ENCODE measurements at places on chromosomes 7 and 10. TPM values are rescaled to one million over a fixed set of nuclear protein-coding genes. Genes with fewer than 3 reads are reported as not detected.

DNA sequence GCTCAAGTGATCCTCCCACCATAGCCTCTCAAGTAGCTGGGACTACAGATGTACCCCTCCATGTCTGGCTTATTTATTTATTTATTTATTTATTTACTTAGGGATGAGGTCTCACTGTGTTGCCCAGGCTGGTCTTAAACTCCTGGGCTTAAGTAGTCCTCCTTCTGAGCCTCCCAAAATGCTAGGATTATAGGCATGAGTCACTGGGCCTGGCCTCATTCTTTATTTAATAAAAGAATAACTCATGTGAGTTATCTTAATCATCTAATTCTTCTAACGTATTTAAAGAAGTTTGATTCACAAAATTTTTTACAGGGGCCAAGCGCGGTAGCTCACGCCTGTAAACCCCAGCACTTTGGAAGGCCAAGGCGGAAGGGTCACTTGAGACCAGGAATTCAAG lies 8.0 kb upstream of the SLC26A4 start:
- no peak for DNase-seq
- no peaks in the 10 kb centered on the region for H3K36me3 ChIP-seq
- no peaks in the 10 kb centered on the region for H3K4me1 ChIP-seq
- H3K27ac ChIP-seq: no peak overlapping the region
- no peaks in the 10 kb centered on the region for H3K27me3 ChIP-seq
- no peak overlapping the region for H3K4me3 ChIP-seq

DNA sequence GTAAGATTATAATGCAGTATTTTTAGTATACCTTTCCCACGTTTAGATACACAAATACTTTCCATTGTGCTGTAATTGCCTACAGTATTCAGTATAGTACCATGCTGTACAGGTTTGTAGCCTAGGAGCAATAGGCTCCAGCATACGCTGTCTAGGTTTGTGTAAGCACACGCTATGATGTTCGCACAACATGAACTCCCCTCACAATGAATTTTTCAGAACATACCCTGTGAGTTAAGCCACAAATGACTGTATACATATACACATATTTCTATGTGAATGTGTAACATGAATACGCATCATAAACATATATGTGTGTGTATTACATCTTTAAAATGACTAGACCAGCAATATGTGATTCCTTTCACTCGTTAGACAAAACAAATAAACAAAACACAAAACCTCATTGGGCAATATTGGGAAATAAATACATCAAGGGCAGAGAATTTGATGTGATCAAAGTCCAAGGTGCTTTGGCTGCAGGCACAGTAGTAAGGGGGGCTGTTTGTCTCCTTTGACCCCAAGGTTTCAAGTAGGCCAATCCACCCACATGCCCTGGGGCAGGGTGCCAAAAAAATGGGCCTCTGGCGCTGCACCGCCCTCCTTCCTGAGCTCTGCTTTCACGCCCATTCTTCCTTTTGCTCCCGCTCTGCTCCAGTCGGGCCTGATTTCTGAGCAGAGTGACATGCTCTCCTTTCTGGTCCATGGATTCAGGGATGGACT lies 33.9 kb downstream of the CHN2 start:
- no peak overlapping the region for H3K4me3 ChIP-seq
- no peaks in the 10 kb centered on the region for H3K4me1 ChIP-seq
- no peaks in the 10 kb centered on the region for H3K27me3 ChIP-seq
- DNase-seq: no peak
- H3K27ac ChIP-seq: no peak overlapping the region

DNA sequence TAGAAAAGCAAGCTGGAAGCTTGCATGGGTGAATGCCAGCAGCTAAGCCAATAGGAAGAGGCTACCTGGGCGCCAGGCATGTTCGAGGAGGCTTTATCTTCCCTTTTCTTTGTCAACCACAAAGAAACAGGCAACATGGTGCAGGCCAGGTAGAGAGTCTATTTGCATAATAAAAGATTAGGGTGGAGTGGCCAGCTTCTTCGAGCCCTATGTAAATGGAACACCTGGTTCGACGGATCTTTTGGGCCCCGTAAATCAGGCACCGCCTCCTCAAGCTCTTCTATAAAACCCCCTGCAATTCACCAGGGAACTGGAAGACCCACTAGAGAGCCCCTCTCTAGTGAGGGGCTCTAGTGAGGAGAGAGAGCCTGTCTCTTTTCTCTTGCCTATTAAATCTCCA lies 1106.2 kb upstream of the CELF2 start:
- H3K27me3 ChIP-seq: no peaks in the 10 kb centered on the region
- H3K36me3 ChIP-seq: no peaks in the 10 kb centered on the region

GRCh38 chr10:129075927-129076326 lies 391.1 kb upstream of the MGMT start:
- H3K36me3 ChIP-seq: no peaks in the 10 kb centered on the region
- no peaks in the 10 kb centered on the region for H3K27me3 ChIP-seq
- H3K27ac ChIP-seq: no peak overlapping the region
- H3K4me3 ChIP-seq: no peak overlapping the region
- no peaks in the 10 kb centered on the region for H3K4me1 ChIP-seq

DNA sequence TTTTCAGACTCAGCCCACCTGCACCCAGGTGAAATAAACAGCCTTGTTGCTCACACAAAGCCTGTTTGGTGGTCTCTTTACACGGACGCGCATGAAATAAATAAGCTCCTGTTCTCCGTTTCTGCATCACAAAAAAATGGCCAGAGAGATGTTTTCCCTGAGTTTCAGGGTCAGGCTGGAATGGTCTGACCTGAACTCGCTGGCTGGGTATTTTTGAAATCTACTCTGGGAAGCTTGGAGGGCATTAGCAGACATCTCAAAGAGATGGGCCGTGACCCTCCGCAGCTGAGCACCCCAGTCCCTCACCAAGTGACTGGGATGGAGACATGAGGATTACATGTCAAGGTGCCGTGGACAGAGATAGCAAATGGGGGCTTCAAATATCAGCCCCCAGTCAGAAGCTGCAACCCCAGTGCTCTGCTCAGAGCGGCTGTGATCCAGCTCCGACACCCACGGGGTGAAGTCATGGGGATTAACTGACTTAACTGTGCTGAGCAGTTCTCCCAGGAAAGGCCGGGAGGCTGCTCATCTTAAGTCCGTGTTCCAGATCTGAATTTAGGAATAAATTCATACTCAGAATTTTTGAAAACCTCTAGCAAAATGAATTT lies 22.3 kb downstream of the CALML5 start:
- peaks cover 2% of the 10 kb centered on the region for H3K27me3 ChIP-seq
- no peaks in the 10 kb centered on the region for H3K4me1 ChIP-seq
- no peak overlapping the region for H3K27ac ChIP-seq

- H3K27me3 ChIP-seq: no peaks in the 10 kb centered on the region
- no peaks in the 10 kb centered on the region for H3K36me3 ChIP-seq
- no peak for DNase-seq
Measured at GRCh38 chr10:109480836-109481235, 442.5 kb downstream of the XPNPEP1 start.

DNA sequence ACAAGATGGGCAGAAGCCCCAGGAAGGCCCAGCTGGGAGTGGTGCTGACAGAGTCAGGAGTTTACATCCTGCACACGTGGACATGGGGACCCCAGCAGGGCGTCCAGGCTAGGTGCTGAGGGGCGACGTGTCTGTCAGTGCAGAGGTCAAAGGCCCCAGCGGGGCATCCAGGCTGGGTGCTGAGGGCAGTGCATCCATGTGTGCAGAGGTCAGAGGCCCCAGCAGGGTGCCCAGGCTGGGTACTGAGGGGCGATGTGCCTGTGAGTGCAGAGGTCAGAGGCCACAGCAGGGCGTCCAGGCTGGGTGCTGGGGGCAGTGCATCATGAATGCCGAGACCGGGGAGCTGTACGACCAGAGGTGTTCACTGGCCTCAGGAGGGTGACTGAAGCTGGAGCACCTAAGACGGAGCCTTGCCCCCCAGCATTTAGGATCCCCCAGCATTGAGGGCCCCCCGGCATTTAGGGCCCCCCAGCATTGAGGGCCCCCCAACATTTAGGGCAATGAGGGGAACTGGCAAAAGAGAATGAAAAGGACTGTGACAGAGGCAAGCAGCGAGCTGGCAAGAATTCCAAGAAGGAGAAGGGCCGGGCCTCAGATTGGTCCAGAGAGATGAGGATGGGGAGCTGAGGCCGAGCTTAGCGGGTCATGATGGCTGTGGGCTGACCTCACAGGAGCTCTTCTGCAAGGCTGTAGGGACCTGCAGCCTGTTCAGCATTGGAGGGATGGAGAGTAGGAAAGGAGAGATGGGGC lies 474.9 kb downstream of the PTPRN2 start:
- H3K4me1 ChIP-seq: no peaks in the 10 kb centered on the region
- H3K4me3 ChIP-seq: no peak overlapping the region
- H3K27me3 ChIP-seq: no peaks in the 10 kb centered on the region
- no peak overlapping the region for H3K27ac ChIP-seq
- H3K36me3 ChIP-seq: no peaks in the 10 kb centered on the region

DNA sequence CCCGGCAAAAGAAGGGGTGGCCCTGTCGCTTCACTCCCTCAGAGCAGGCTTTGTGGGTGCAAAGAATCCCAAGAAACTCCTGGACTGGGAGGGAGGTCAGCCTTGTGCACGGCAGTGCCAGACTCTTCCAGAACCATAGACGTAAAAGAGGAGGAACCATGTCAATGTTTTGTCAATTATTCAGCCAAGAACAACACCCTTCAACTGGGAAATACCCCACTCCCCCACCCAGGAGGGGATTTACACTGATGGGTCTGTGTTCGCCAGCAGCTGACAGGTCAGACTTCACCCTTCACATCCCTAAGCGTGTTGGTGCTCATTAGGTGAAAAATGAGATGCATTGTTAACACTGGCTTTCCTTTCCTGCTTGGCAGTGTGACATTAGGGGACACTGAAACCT lies 116.8 kb upstream of the BMPER start:
- no peak for DNase-seq
- H3K4me3 ChIP-seq: no peak overlapping the region
- H3K36me3 ChIP-seq: no peaks in the 10 kb centered on the region
- no peak overlapping the region for H3K27ac ChIP-seq
- H3K27me3 ChIP-seq: no peaks in the 10 kb centered on the region

DNA sequence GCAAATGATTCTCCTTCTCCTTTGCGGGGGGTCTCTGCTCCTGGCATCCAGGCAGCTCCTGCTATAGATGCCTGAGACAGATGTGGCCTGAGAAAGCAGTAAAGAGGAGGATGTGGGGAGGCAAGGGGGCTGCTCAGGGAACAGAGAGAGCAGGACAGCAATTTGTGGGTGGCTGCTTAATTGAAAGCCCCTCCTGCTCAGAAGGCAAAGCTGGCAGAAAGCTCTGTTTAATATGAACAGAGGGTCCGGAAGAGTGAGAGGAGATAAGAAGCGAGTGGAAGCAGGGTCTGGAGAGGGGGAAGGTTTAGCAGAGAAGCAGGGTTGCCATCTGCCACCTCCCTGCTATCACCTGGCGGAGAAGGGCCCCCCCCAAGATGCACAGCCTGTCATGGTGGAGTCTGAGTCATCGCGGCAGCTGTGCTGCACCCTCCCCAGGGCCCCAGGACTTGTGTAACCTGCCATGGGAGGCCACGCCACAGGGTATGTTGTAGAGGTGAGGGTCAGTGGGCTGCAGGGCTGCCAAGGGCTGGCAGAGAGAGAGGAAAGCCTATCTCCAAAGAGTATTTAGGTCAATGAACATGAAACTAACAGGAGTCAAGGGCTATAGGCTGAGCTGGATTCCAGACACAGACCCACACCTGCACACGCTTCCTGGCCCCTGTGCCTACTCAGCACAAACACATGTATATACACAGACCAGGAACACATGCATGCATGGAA lies 1109.8 kb upstream of the AUTS2 start:
- no peak overlapping the region for H3K4me3 ChIP-seq
- H3K4me1 ChIP-seq: no peaks in the 10 kb centered on the region
- H3K27ac ChIP-seq: no peak overlapping the region
- H3K27me3 ChIP-seq: no peaks in the 10 kb centered on the region
- H3K36me3 ChIP-seq: no peaks in the 10 kb centered on the region
- no peak for DNase-seq

- DNase-seq: no peak
- H3K4me1 ChIP-seq: no peaks in the 10 kb centered on the region
- no peak overlapping the region for H3K27ac ChIP-seq
- H3K36me3 ChIP-seq: no peaks in the 10 kb centered on the region
Measured at GRCh38 chr7:16067711-16068110, 353.6 kb downstream of the CRPPA start.

DNA sequence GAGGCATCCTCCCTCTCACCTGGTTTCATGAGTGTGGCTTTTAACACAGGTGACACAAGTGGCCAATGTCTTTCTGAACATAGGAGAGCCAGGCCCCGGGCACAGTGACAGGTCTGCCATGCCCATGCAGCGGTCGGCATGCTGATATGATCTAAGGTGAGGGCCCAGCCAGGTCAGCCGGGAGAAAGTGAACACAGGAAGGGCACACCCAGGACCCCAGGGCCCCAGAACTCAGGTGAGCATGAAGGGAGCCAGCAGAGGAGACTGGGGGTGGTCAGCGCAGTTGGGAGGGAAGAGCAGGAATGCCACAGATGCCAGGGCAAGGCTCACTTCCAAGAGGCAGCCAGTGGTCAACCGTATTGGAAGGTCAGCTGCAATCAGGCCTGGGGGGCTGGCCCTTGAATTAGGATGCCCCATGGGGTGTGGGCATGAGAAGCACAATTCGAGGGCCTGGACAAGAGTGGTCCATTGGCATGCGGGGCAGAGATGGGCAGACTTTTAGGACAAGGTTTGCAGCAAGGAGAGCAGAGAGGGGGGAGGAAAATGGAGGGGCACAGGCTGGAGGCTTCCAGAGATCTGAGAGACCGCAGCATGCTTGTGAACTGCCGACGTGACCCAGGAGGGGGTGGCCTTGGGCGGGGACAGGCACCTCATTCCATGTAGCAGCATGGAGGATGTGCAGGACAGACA lies 3.9 kb upstream of the INPP5A start:
- no peaks in the 10 kb centered on the region for H3K27me3 ChIP-seq
- DNase-seq: no peak
- H3K4me1 ChIP-seq: peaks cover 6% of the 10 kb centered on the region
- no peak overlapping the region for H3K4me3 ChIP-seq
- no peak overlapping the region for H3K27ac ChIP-seq
- no peaks in the 10 kb centered on the region for H3K36me3 ChIP-seq

GRCh38 chr7:125436220-125436619 lies 506.6 kb upstream of the POT1 start:
- no peak overlapping the region for H3K27ac ChIP-seq
- no peak for DNase-seq
- H3K36me3 ChIP-seq: no peaks in the 10 kb centered on the region
- H3K27me3 ChIP-seq: no peaks in the 10 kb centered on the region
- H3K4me1 ChIP-seq: no peaks in the 10 kb centered on the region

- H3K36me3 ChIP-seq: no peaks in the 10 kb centered on the region
- H3K27me3 ChIP-seq: no peaks in the 10 kb centered on the region
- no peak overlapping the region for H3K27ac ChIP-seq
- H3K4me1 ChIP-seq: peaks cover 9% of the 10 kb centered on the region
- H3K4me3 ChIP-seq: no peak overlapping the region
Measured at GRCh38 chr10:103761075-103761920, 94.1 kb downstream of the SH3PXD2A start.

Gene KCP
- total RNA-seq: 5.6 TPM

Gene RAPGEF5
- total RNA-seq: 4.0 TPM

Gene CUZD1
- total RNA-seq: 1.3 TPM

Gene KIAA1549
- 0.82 TPM for total RNA-seq

Gene BLNK
- total RNA-seq: 107 TPM

Gene CYP2E1
- total RNA-seq: 0.96 TPM
